ENCODE measurements at places on chromosomes 12 and 14.

GRCh38 chr12:111691262-111691661 is 5.4 kb downstream of the ACAD10 start:
- DNase-seq: no peak

- no peak for DNase-seq
Measured at GRCh38 chr12:122060081-122060501, 18.5 kb upstream of the MLXIP start.

- no peak for DNase-seq
Measured at GRCh38 chr12:88802096-88802706, 221.9 kb upstream of the KITLG start.

GRCh38 chr14:68632054-68632895 is 160.6 kb downstream of the ZFP36L1 start:
- DNase-seq: no peak

GRCh38 chr12:100845095-100845494 is 50.5 kb downstream of the ANO4 start:
- no peak for DNase-seq
